ENCODE measurements at places on chromosomes 5 and 9.

GRCh38 chr9:5502553-5502952, 7.8 kb upstream of the PDCD1LG2 start:
- no peak for DNase-seq

- DNase-seq: no peak
Observed at GRCh38 chr5:125229556-125229955, 483.1 kb upstream of the ZNF608 start.

- peak; percentile 20 for DNase-seq
Observed at GRCh38 chr9:126151031-126151685, 175.5 kb upstream of the MVB12B start.

DNA sequence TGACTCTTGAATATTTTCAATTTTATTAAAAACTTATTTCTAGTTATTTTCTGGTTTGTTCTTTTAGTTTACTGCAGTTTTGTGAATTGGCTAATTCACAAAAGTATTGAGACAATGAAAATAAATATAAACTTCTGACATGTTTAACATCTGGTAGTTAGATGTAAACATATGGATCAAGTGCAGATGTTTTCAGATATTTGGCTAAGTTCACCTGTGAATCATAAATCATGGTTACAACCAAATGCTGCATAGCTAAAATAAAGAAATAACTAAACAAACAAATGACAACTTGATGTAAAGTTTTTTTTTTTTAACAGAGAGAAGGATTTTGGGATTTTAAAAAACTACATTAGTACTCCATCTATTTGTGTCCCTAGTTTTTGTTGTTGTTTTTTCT, 484.6 kb downstream of the SLCO4C1 start:
- DNase-seq: no peak

DNA sequence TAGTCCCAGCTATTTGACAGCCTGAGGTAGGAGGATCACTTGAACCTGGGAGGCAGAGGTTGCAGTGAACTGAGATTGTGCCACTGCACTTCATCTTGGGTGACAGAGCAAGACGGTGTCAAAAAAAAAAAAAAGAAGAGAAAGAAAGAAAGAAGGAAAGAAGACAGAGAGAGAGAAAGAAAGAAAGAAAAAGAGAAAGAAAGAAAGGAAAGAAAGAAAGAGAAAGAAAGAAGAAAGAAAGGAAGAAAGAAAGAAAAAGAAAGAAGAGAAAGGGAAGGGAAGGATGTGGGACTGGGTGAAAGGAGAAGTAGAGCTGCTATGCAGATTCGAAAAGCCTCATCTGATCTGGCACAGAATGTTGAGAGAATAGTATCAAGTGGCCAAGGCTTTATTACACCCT, 23.7 kb upstream of the SCAMP1 start:
- no peak for DNase-seq

DNA sequence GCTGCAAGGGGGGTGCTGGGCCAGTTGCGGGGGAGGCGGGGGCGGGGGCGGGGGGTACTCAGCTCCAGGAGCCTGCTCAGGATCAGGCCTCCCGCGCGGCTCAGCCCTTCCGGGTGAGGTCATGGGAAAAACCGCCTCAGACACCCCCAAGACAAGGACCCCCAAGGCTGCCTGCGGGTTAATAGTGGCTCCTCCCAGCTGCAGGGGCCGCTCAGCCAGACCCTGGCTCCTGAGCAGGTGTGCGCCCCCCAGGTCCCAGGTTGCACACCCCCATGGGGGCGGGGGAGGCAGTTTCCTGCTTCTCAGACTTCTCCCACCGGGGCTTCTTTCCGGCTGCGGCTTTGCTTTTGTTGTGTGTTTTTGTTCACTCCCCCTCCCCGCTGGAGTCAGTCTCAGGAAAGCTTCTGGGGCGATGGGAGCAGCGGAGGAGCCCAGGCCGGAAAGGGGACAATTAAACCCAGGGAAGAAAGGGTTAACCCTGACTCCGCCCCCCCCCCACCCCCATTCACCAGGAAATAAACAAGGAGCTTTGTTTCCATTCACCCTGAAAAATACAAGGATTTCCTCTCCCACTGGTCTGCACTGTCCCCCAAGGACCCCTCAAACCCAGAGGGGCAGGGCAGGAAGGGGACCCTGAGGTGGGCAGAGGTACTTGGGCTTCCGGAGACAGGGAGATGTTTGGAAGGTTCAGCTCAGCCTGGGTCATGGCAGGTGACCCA, 42.3 kb upstream of the NOTCH1 start:
- DNase-seq: peak; percentile 39

- DNase-seq: no peak
Observed at GRCh38 chr5:154899151-154899816, 38.7 kb downstream of the GEMIN5 start.

- DNase-seq: no peak
Observed at GRCh38 chr9:126423916-126424185, 97.2 kb downstream of the MVB12B start.

DNA sequence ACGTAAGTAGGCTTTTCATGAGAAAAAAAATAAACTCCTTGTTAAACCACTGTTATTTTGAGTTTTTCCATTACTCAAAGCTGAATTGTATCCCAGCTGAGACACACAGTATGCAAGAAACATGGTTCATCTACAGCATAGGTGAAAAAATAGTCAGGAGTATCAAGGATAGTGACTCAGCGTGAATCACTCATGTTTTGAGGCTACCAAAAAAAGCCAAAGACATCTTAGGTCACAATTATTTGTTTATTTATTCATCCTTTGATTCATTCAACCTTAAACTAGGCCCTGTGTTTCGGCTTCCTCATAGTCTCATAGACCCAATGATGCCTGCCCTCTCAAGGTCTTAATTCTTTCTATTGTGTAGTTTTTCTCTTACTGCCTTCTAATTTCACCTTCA, 32.9 kb upstream of the STX17 start:
- DNase-seq: no peak

GRCh38 chr5:136079195-136079985, 50.6 kb downstream of the TGFBI start:
- no peak for DNase-seq

DNA sequence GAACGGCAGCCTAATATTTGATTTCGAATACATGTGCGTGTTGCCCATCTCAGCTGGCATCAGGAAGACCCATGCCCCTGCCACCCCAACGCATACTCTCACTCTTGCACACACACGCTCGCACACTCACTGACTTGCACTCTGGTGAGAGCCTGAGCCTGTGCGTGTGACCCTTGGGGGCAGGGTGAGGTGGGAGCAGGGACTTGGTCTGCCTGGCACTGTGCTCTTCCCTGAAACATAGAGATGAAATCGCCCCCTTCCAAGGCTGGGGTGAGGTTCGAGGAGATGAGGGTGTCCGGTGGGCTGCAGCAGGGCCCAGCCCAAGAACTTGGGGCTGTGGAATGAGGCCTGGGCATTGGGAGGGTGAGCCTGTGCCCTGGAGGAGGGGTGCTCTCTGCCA, 1.2 kb downstream of the LCN9 start:
- no peak for DNase-seq

- no peak for DNase-seq
Observed at GRCh38 chr9:93023521-93023815, 35.0 kb upstream of the SUSD3 start.

DNA sequence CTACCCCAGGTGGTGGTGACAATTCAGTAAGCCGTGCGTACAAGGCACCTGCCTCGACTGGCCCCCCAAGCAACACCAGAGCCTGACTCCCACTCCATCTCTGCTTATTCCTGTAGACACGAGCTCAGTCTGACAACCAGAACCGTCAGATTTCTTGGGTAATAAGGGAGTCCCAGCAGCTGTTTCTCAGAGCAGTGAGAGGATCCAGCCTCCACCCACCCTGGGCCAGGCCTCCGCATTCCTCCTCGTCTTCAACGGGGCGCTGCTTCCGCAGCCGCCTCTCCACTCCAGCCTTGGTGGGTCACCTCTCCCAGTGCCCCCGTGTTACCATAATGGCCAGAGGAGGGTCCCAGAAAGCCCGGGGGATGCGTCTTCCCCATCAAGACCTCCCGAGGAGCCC, 27.7 kb upstream of the GFPT2 start:
- no peak for DNase-seq

DNA sequence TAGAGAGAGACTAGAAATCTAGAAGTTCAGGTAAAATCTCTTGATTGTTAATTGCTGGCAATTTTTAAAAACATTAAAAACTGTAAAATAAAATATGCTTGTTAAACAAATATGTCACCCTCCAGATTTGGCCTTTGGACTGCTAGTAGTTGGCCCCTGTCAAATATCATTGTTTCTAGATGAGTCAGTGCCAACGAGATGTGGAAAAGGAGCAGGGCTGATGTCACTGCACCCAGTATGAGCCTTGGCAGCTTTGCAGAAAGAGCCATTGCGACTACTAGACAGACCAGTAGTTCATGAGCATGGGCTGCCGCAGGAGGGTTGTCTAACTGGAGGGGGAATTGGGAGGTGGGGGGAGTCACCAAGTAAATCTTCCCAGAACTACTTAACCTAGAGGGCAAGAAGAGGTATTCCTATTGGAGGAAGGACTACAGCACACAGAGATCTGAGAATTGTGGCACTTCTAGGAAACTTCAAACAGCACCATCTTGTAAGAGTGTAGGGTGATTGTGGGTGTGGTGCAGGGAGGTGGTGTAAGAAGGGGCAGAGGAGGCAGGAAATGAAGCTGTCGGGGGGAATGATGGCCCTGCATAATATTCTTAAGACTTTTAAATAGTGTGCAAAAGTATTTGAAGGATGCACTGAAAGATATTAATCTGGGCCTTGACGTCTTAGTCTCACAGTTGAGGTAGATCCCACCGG, 7.1 kb upstream of the DOCK2 start:
- DNase-seq: no peak

DNA sequence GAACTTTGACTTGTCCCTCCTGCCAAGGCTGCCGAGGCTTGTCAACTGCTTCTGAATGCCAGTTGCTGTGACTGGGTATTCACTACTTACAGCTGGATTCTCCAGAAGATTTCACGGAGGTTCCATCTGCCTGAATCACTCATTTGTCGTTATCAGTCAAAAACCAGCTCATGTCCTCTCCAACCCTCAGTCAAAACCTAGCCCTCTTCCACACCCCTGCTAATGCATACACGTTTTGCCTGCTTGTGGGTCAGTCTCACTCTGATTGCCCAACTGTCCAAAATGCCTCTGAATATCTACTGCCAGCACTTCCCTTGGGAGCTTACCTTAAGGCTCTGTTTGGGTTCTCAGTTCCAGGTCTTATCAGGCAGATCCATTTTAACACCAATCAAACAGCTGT, 238.6 kb upstream of the TMEM161B start:
- DNase-seq: no peak

DNA sequence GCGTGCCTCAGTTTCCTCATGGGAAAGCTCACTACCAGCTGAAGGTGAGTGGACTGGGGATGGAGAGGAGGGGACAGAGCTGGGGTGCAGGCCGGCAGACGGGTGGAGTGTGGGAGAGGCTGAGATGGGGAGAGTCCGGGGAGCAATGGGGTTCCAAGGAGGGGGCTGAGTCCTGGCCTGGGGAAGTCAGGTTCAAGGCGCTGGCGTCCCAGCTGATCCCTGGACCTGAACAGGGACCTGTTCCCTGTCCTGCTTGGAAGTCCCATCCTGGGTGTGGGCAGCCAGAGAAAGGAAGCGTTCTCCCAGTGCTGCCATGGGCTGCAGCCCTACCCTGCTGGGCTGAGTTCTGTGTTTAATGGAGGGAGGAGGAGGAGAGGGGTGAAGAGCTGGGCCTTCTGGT, 60.9 kb upstream of the GNE start:
- DNase-seq: no peak

- no peak for DNase-seq
Observed at GRCh38 chr5:108216890-108217289, 165.0 kb downstream of the FBXL17 start.

Measured in NCI-H2171 (cell line).